ENCODE measurements at places on chromosomes 13 and 19.

DNA sequence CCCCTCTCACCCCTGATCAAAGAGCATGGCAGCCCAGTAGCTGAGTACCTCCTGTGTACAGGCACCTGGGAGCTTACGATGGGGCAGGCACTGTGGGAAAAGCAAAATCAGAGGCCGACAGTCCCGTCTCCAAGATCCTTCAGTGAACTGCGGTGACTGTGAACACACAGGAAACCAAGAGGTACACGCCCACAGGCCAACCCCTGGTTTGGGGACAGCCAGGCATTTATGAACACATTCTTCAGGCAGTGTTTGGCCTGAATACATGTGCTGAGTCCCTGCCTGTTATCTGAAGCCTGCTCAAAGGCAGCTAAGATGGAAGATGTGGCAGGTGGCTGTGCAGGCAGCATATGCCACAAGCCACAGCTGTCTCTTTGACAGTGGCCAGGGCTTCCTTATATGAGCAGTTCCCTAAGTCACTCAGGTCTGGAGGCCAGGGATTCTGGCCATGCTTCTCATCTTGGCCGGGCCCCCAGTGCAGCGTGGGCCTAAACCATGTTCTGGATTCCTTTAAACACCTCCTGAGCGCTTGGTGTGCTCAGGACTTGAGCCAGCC is 123.6 kb downstream of the UQCRFS1 start:
- no peak for DNase-seq

- DNase-seq: no peak
These were observed 79.4 kb upstream of the ZNF507 start for GRCh38 chr19:32265995-32266394.

- DNase-seq: no peak
These were observed 12.5 kb downstream of the PBX4 start for GRCh38 chr19:19606021-19606420.

DNA sequence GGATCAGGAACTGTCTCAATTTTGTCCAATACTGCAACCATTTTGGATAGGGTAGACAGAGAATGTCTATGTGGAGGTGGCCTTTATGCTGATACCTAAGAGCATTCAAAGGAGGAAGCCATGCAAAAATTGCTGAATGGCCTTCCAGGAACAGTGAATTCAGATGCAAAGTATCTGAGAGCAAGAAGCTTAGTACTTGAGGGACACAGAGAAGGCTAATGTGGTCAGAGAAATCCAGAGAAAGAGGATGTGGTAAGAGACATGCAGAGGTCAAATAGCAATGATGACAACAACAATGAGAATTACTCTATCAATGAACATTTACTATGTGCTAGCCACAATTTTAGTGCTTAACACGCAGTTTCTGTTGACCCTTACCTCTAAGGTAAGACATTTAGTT is 785.6 kb upstream of the KLHL1 start:
- no peak for DNase-seq

DNA sequence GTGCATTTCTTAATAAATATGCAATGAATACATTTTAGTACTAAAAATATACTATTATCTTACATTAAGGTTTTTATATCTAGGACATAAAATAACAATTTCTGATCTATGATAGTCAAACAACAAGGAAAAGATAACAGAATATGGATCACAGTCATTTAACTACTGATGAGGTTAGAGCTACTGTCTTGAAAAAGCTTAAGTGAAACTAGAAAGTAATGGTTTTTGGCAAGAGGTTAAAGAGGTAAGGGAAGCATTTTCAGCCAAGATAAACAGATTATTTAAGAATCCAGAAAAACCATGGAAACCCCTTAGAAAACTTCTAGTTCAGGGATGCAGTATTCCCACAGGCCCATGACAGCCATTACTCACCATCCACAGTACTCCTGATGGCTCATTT is 787.4 kb downstream of the DACH1 start:
- DNase-seq: no peak

- peak; percentile 70 for DNase-seq
These were observed 21.7 kb downstream of the MAU2 start for GRCh38 chr19:19342086-19343015.

DNA sequence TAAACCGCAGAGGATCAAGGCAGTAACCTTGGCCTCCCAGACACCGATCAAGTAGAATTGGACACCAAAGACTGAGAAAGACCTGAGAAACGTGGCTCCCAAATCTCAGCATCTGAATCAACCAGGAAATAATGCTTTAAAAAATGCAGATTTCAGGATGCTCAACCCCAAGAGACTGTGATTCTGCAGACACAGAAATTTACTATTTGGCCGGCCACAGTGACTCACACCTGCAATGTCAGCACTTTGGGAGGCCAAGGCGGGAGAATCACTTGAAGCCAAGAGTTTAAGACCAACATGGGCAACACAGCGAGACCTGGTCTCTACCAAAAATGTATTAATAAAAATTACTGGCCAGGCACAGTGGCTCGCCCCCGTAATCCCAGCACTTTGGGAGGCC is 6.2 kb downstream of the ABCC4 start:
- no peak for DNase-seq

DNA sequence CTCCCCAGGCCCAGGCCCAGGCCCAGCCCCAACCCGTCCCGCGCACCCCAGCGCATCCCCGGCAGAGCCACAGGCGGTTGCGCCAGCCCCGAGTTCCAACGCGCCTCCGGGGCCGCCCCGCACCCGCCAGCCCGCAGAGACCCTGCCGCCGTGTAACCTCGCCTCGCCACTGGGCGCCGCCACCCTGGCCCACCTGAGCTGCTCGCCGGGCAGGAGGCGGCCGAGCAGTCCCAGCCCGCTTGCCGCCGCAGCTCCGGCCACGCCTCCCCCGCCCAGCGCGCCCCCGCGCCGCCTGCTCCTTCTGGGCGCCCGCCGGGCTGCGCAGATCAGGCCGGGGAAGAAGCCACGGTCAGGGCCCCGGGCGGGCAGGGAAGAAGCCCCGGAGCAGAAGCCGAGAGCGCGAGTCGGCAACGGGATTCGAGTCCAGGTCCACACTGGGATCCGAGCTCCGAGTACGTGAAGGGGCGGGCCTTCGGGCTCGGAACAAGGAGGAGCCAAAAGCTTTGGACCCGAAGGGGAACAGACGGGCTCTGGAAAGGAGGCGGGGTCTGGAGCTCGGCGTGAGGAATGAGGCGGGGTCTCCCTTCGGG is at the start of gene MBOAT7:
Gene MBOAT7, minus strand, starts transcription at position 436 of the 590 bp plus-strand sequence. CDS start 1,072 bp downstream, outside the sequence.
- DNase-seq: no peak

- no peak for DNase-seq
These were observed 38.4 kb upstream of the ADGRE5 start for GRCh38 chr19:14342809-14343208.

GRCh38 chr19:43789029-43789428 is 8.3 kb upstream of the KCNN4 start:
- peak; percentile 9 for DNase-seq

- no peak for DNase-seq
These were observed 96.1 kb upstream of the UQCRFS1 start for GRCh38 chr19:29308977-29309590.

DNA sequence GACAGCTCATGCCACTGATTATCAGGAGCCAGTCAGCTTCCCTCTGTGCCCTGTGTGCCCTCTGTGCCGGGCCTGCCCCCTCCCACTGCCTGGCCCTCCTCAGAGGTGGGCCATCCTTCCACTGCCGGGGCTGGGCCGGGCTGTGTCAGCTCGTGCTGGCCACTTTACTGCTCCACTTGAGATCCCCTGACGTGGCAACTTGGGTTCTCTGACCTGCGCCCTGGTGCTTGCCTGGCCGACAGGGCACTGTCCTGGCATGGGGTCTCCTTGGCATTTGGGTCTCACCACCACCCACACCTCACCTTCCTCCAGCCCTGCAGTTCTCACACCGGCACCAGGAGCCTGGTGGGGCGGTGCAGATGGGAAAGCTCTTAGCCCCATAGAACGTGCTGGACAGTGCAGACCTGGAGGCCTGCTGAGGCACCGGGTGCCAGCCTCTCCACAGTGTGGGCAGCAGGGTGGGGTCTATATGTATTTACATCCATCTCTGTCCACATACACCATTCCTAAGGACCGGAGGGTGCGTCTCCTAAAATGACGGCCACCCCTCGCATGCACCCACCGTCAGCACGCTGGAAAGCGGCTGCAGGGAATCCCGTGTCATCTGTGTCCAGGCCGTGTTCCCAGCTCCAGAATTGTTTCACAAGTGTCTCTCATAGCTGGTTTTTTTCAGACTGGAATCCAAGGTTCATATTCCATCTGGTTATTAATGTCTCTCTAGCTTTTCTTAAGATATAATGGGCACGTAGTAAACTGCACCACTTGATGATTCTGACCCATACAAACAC is 11.8 kb downstream of the DAZAP1 start:
- no peak for DNase-seq

- DNase-seq: no peak
These were observed 225.2 kb upstream of the TMTC4 start for GRCh38 chr13:100899720-100900316.

GRCh38 chr13:27408074-27408473 is 16.3 kb upstream of the GTF3A start:
- no peak for DNase-seq

GRCh38 chr19:6473647-6474046 is 7.9 kb downstream of the DENND1C start:
- no peak for DNase-seq

DNA sequence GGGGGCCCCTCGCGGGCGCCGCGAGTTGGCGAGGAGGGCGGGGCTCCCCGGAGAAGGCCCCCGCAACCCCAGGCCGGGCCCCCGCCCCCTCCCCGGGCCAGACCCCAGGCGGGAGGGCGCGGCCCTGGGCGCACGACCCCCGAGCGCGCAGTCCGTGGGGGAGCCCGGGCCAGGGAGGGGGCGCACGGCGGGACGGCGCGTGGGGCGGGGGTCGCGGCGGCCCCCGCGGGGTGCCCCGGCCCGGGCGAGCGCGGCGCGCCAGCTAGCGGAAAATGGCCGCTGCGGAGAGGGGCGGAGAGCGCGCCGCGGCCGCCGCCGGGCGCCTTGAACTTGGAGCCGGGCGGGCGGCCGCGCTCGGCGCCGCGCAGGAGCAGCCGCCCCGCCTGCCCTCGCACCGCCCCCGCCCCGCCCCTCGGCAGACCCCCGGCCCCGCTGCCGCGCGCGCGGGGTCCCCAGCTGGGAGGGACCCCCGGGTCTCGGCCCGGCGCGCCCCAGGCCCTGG is 6.4 kb upstream of the NFIC start:
- no peak for DNase-seq

- DNase-seq: no peak
These were observed 62.8 kb upstream of the EDNRB start for GRCh38 chr13:77981281-77981881.

- DNase-seq: peak; percentile 43
These were observed 9.7 kb upstream of the GIPC1 start for GRCh38 chr19:14505488-14506239.

DNA sequence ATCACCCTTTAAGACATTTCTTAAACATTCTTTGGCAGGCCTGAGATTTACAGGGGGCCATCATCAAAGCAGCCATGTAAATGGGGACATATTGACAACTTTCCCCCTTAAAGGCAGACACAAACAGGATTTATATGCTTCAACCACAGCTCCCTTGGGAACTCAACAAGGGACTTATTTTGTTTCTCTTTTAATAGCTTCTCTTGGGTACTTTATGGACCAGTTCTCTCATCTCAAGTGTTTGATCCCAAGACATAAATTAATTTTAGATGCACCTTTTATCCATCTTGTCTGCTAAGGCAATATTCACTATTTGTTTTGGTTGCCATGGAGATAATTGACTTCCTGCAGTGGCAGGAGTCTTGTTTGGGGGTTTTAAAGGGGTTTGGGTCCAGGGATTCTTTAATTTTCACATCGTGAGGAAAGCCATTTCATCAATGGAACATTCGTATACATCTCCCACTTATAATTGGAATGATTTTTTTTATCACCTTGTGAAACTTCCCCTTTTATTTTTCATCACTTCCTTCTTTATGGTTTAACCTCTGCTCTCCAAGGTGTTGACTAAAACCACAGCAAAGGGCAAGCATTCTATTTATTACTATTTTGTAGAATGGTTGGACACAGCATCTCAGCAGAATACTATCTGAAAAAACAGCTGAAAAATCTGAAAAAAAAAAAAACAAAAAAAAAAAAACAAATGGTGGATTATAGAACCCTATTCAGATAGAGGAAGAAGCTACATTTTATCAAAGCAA is 726.0 kb downstream of the DIAPH3 start:
- no peak for DNase-seq

DNA sequence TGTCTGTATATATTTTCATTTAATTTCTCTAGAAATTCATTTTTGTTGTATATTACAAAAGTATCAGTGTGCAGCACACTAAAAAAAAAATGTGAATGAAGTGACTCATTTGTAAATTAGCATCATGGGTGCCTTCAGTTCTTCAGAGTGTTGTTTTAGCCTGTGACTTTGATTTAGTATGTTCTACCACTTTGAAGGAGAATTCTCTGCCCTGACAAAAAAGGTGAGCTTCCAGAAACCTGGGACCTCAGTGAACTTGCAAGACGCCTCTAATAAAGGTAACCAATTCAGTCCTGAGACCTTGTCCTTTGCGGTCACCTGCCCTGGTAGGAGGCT is 2.4 kb downstream of the METTL21C start:
- no peak for DNase-seq

DNA sequence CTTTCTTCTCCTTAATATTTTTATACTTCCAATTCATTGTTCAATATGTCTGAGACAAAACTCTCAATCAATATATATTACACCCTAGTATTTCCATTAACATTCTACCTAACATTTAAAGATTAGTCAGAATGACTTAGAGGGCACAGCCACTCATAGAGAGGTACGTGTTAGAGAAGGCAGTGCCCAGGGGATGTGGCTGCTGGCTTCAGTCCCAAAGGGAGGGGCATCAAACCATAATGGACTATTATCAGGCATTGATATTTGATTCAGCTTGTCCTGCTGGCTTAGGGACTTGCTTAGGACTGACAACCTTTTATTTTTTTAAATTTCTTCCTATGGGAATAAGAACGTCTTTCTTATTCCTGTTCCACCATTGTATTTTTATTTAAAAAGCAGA is 1392.0 kb upstream of the ATXN8OS start:
- no peak for DNase-seq

- DNase-seq: no peak
These were observed 7.1 kb upstream of the ZNF536 start for GRCh38 chr19:30364866-30365800.

GRCh38 chr19:13938301-13939064 is at the start of gene PODNL1:
TSS of gene PODNL1 (minus strand) at chr19:13938417. CDS start at chr19:13938181, 236 bp downstream.
- DNase-seq: no peak

GRCh38 chr19:16001481-16002312 is 52.9 kb downstream of the OR10H4 start:
- DNase-seq: peak; percentile 14

All from dermis microvascular lymphatic vessel endothelial cell (primary cell).